Heart right ventricle (tissue), 16 donors: ENCODE measurements at places on chromosomes 11 and 22. TPM values are rescaled to one million over a fixed set of nuclear protein-coding genes. Genes with fewer than 3 reads are reported as not detected.
A peak's percentile ranks its signal among the peaks of the same experiment; 100 is the strongest.

The ZNF280A gene
- total RNA-seq: not detected

- no peak for DNase-seq
These were observed 22.5 kb downstream of the PISD start for GRCh38 chr22:31639436-31640039.

DNA sequence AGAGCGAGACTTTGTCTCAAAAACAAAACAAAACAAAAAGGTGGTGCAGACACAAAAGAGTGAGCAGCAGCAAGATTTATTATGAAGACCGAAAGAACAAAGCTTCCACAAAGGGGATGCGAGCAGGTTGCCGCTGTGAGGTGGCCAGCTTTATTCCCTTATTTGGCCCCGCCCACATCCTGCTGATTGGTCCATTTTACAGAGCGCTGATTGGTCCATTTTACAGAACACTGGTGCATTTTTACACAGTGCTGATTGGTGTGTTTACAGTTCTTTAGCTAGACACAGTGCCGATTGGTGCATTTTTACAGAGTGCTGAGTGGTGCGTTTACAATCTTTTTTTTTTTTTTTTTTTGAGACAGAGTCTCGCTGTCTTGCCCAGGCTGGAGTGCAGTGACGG, 77.4 kb downstream of the CECR2 start:
- DNase-seq: no peak

The KCNE3 gene
- total RNA-seq: 7.1 TPM

DNA sequence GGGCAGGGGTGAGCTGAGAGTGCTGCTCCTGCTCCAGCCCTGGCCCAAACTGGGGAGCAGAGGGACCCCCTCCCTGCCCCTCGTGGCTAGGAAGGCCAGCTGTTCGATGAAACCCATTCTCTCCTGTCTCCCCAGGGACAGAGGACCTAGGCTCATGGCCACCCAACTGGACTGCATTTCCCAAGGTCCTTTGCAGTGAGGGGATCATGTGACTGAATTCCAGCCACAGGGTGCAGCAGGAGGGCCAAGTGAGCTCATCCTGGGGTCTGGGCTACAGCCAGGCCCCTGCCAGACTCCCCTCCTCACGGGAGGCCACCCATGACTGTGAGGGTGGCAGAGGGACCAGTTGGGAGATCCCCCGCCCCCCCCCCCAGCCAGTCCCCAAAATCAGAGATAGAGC, 777.6 kb downstream of the TBC1D22A start:
- DNase-seq: no peak

The C11orf42 gene
- total RNA-seq: not detected

The TANGO2 gene
- 107 TPM for total RNA-seq

GRCh38 chr11:19919050-19919561, 206.5 kb downstream of the NAV2 start:
- peak; percentile 53 for DNase-seq

DNA sequence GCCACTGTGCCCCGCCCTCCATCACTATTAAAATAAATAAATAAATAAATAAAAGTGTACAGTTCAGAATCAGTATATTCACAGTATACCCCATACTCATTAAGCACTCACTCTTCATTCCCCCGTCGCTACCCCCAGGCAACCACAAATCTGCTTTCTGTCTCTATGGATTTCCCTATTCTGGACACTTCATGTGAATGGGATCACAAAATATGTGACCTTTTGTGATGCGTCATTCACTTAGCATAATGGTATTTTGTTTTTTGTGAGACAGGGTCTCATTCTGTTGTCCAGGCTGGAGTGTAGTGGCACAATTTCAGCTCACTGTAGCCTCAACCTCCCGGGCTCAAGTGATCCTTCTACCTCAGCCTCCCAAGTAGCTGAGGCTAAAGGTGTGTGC, 52.8 kb downstream of the RBX1 start:
- no peak for DNase-seq

GRCh38 chr11:36452961-36453360, 57.1 kb downstream of the TRAF6 start:
- no peak for DNase-seq

DNA sequence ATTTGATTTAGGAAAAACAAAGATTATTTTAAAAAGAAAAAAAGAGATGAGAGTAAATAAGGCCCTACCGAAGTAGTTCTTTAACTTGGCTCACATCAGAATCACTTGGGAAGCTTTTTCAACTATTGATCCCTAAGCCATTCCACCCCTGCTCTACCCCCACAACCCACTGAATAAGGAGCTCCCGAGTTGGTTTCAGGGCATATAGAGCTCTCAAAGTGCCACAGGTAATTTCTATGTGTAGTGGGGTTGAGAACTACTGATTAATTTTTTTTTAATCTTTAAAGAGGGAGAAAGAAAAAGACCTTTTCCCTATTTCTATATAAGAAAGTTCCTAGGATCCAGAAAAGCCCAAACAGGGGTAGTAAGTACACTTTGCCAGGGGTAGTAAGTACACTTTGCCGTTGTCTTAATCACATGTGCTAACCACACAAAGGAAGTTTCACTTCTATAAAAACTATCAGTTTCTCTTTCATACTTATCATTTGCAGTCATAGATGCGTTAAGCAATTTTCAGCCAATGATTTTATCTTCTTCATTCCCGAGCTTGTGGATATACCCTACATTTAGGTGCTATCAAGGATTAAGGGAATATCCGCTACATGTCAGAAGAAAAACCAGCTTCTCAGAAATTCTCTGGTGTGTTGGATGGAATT, 108.4 kb upstream of the ZC3H12C start:
- DNase-seq: no peak

GRCh38 chr11:129440028-129440713, 64.5 kb downstream of the BARX2 start:
- DNase-seq: no peak

DNA sequence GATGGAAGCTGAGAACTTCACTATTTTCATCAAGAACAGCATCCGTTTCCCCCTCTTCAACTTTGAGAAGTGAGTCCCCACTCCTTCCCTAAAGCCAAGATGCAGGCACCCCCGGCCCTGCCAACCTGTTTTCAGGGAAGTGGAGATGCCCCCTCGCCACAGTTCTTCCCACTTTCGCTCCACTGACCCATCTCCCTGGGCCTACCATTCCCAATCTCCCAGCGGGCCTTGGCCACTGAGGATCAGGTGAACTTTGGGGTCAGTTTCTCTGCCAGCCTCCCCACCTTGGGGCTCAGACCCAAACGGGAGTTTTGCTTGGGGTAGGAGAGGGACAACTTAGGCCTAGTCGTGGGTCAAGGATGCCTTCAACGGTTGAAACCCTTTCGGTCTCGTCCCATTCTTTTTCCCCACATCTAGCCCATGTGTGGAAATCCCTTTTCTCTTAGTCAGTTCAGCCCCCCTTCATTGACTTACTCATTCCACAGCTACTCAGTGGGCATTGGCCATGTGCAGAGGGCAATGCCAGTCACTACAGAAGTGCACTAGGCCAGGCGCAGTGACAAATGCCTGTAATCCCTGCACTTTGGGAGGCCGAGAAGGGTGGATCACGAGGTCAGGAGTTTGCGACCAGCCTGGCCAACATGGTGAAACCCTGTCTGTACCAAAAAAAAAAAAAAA, 10.6 kb downstream of the P2RX3 start:
- no peak for DNase-seq

The OR10A2 gene
- total RNA-seq: not detected

The NAALAD2 gene
- 1.4 TPM for total RNA-seq

GRCh38 chr22:34645375-34645774, 420.6 kb upstream of the ISX start:
- DNase-seq: no peak

GRCh38 chr22:41023299-41023623, 69.1 kb upstream of the EP300 start:
- no peak for DNase-seq

GRCh38 chr11:10042699-10043098, 251.3 kb downstream of the SBF2 start:
- DNase-seq: no peak

The UPK2 gene
- total RNA-seq: not detected

- DNase-seq: no peak
These were observed 21.6 kb upstream of the CTSC start for GRCh38 chr11:88359114-88359513.

The MCHR1 gene
- 0.26 TPM for total RNA-seq

DNA sequence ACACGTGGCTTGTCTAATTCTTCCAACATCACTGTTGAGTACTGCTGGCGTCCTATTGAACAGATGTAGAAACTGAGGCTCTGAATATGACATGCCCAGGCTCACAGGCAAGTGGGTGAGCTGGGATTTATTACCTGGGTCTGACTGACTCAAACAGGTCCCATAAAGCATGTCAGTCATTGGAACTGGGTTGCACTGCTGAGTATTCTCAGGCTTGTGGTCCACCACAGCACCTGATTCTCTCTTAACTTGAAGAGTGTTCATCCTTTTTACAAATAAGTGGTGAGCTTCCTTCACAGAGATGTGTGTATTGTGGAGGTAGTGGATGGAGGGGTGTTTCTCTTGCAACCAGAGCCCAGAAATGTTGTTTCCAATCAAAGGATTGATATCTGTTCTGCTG, 44.5 kb downstream of the SC5D start:
- no peak for DNase-seq

The KCNJ11 gene
- 18.9 TPM for total RNA-seq

DNA sequence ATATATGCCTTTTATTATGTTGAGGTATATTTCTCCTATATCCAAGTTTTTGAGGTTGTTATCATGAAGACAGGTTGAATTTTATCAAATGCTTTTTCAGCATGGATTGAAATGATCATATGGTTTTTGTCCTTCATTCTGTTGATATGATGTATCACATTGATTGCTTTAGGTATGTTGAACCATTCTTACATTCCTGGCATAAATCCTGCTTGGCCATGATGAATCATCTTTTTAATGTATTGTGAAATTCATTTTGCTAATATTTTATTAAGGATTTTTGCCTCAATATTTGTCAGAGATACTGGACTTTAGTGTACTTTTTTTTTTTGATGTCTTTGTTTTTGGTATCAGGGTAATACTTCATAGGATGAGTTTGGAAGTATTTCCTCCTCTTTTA, 283.8 kb upstream of the C11orf87 start:
- DNase-seq: no peak

DNA sequence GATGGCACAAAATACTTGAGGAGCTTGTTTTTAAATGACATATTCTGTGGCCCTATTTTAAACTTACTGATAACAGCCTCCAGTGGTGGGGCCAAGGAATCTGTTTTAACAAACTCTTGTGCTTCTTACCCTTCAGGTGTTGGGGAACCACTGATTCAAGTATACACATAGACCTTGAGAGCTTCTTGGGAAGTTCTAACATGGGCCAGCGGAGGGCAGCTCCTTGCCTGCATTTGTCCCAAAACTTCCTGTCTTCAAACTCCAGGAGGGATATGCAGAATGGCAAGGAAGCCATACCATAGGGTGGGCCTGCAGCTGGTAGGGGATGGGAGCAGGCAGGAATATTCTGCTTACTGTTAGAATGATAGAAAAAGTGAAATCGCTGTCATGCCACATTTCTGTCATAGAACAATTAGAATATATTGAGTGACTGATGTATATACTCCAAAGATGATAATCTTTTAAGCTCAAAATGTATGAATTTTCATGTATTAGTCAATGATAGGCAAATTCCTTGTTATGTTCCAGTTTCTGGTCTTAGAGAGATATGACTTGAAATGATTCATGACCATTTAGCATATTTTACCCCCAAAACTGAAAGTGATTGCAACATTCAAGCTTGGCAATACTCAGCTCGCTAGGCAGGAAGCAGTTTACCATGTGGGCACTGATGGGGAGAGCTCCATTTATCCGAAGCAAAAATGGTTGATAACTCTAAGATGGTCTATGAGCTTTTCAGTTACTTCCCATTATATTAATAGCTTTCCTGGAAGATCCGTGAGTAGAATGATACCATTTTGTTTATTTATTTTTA, 9.2 kb downstream of the EXT2 start:
- no peak for DNase-seq

DNA sequence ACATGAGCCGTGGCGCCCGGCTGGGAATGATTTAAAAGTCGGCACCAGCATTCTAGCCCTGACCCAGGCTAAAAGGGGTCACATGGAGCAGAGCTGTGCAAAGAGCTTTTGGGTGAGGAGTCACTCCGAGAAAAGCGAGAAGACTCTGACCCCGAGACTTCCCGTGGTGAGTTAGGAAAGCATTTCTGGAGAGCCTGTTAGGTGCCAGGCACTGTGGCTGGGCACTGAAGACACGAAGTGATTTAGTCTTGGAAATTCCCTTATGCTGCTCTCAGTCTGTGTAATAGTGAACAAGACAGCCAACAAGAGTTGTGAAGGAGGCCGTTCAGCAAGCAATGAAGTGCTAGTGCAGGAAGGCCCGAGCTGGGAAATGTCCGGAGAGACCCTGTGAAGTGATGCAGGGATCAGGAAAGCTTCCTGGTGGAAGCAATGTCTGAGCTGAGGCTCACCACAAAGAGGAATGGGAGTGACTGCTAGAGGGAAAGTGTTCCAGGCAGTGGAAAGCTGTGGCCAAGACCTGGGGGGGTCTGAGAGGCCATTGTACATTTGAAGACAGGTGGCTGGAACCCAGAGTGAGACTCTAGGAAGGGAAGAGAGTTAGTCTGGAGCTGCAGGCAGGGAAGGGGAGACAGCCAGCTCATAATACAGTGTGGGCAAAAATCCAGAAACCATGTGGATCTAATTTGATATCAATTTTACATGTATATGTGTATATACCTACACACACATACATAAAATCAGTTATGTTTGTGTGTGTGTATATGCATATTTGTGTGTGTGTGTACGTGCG, 31.6 kb downstream of the MARK2 start:
- no peak for DNase-seq

DNA sequence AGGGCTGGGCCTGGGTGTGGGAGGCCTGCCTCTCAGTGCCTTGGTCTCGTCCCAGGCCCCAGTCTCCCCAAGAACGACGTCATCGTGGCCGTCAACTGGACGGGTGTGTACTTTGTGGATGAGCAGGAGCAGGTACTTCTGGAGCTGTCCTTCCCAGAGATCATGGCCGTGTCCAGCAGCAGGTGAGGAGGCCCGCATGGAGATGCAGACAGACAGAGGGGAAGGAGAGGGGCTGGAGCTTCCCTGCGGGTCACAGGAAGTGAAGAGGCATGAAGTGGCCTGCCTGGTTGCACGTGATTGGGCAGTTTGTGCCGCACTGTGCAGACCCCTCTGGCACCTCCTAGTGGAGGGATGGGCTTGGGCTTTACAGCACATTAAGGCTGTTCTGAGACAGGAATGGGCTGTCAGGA, 70.4 kb downstream of the MYO7A start:
- DNase-seq: no peak

The IL17REL gene
- total RNA-seq: 0.11 TPM

The CCDC157 gene
- total RNA-seq: 0.93 TPM

The CBL gene
- total RNA-seq: 15.6 TPM

The TCN1 gene
- 0.18 TPM for total RNA-seq

GRCh38 chr11:32416301-32416700, 19.0 kb downstream of the WT1 start:
- DNase-seq: no peak

DNA sequence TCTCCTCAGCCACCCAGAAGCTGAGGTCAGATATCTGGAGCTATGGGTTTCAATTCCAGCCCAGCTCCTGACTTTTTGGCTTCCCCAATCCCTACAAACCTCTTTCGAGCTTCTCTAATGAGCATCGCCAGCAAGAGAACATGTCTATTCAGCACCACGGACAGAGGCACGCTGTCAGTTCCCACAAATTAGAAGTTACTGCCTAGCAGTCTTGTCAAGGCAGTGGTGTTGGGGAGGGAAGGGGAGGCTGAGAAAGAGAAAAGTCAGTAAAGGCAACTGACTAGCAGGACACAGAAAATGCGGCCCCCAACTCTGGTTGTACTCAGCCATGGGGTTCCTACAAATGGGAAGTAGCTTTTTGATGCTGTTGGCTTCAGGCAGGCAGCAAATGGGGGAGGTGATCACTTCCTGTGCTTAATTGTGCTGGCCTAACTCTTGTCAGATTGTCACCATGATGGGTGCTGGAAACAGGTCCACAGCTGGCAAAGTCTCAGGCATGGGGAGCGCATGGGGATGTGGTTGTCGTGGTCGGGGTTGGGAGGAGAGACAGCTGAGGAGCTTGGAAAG, 205.9 kb downstream of the ST3GAL4 start:
- DNase-seq: peak; percentile 48

The SOX10 gene
- total RNA-seq: 0.34 TPM
